C1 segment of cervical spinal cord (tissue), 14 donors: ENCODE measurements at places on chromosomes 3 and 15.

- no peak for DNase-seq
These were observed 111.1 kb upstream of the FOXB1 start for GRCh38 chr15:59892985-59893384.

- no peak for DNase-seq
These were observed 7.3 kb downstream of the SRPRB start for GRCh38 chr3:133812872-133813271.

DNA sequence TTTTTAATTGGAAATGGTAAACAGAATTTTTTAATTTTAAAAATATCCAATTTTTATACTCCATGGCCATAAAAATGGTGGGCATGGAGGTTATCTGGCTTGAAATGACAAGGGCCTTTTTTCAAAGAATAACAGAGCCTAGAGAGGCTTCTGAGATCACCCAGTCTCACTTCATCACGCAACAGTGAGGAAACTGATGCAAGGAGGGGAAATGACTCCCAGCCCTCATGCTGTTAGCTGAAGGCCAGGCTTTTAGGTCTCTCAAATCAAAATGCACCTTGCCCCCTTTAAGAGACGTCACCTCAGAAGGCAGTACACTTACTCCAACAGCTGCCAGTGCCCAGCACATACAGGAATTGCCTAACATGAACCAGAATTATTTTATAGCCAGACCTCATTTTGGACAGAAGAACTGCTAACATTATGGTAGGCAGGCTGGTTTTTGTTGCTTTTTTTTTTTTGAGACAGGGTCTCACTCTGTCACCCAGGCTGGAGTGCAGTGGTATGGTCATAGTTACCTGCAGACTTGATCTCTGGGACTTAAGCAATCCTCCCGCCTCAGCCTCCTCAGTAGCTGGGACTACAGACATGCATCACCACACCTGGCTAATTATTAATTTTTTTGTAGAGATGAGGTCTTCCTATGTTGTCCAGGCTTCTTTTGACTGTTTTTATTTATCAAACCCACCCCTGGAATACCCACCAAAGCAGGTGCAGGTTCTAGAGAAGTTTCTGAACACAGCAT, 9.1 kb downstream of the RAB43 start:
- DNase-seq = no peak

GRCh38 chr15:72604794-72605193, 49.7 kb upstream of the GOLGA6B start:
- no peak for DNase-seq

DNA sequence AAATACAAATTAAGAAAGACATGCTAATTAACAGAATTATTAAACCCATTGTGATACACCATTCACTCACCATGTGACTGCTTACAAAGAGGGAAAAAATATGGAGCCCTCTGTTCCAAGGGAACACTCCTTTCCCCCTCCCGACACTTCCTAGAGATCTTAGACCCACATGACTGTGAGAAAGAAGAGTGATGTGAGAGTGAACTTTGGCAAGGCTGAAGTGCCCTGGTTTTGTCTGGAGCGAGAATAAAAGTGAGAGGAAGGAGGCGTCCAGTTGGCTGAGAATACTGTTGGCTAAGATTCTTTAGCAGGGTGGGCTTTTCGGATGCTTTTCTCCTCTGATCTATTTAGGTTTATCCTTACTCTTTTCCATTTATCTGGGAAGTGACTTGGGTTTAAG, 14.1 kb downstream of the CHL1 start:
- peak; percentile 38 for DNase-seq

GRCh38 chr15:82647835-82648256, 683 bp upstream of the CPEB1 start:
- DNase-seq = no peak

GRCh38 chr3:102124704-102125103, 275.4 kb downstream of the NFKBIZ start:
- DNase-seq = no peak

- no peak for DNase-seq
These were observed 24.1 kb downstream of the MYH15 start for GRCh38 chr3:108486338-108486737.

GRCh38 chr3:64163019-64163754, 62.1 kb downstream of the PRICKLE2 start:
- no peak for DNase-seq

GRCh38 chr3:102142379-102143060, 292.3 kb upstream of the ZPLD1 start:
- no peak for DNase-seq

- DNase-seq = no peak
These were observed 16.4 kb downstream of the GPR160 start for GRCh38 chr3:170054204-170054603.

DNA sequence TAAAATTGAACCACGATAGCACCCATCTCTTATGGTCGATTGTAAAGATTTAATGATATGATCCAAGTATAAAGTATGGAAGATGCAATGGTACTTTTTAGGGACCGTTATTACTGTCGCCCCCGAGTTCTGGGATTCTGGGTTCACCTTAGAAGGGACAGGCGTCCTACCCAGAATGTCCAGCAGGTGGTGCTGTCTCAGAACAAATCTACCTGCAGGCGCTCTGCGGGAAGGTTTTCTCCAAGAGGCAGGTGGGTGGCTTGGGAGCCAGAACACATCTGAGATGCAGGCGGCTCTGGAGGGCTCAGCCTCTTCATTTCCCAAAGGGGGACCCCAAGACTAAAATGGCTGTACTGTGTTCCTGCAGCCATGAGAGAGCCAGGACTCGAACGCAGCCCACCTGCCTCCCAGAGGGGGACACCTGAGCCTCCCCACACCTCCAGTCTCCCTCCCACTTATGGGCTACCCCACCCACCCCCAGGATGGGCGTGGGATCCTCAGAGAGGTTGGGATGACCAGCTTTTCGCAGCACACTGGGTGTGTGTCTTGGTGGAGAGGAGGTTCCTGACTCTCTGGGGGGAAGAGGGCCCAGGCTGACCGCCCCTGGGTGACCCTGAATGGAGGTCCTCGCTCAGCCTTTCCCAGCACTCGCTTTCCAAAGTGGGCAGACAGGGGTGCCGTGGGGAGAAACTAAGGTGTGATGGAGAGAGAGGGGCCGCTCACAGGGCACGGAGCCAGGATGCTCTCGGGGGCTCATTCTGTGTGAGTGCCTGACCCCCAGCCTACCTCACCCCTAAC, 28.1 kb upstream of the CORO2B start:
- no peak for DNase-seq

GRCh38 chr3:133863911-133864310, 31.8 kb downstream of the RAB6B start:
- DNase-seq = no peak

- no peak for DNase-seq
These were observed 473.1 kb upstream of the UBE2E2 start for GRCh38 chr3:22729981-22730380.

DNA sequence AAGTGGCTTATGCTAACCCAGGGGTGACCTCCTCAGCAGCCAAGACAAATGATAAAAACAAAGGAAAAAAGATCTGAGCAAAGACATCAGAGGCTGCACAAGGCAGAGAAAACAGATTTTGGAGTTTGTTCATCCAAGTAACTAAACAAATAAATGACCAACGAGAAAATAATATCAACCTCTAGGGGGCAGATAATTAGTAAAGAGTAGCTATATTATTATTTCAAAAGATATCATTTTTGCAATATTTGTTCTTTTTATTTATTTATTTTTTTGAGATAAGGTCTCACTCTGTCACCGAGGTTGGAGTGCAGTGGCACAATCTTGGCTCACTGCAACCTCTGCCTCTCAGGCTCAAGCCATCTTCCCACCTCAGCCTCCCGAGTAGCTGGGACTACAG, 101.8 kb downstream of the PCCB start:
- no peak for DNase-seq

- no peak for DNase-seq
These were observed 18.2 kb downstream of the C15orf62 start for GRCh38 chr15:40787991-40788390.

DNA sequence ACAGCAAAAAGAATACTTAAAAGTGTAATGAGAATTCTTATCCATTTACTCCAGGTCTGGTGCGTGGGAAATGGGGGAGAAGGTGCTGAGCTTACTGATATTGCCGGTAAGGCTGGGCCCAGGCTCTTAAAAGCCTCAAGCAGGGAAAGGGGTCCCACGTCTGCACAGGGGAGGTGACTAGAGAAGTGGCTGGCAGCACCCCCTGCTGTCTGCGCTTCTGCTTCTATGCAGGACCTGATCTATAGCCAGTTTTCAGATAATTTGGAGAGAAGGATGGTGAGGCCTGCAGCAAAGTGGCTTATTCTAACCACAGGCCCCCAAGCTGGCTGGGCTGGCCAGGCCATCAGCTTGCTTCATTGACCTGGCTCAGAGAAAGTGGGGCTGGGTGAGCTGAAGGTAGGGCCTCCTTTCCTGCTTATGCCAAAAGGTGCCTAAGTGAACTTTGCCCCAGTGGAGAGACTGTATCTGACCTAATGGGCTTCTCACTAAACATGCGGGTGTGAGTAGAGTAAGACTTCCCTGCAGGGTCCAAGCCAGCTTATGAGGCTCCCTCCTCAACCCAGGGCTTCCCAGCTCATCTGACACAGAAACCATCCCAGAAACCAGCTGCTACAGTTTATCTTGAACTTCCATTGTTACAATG, 30.9 kb upstream of the ATP1B3 start:
- no peak for DNase-seq

DNA sequence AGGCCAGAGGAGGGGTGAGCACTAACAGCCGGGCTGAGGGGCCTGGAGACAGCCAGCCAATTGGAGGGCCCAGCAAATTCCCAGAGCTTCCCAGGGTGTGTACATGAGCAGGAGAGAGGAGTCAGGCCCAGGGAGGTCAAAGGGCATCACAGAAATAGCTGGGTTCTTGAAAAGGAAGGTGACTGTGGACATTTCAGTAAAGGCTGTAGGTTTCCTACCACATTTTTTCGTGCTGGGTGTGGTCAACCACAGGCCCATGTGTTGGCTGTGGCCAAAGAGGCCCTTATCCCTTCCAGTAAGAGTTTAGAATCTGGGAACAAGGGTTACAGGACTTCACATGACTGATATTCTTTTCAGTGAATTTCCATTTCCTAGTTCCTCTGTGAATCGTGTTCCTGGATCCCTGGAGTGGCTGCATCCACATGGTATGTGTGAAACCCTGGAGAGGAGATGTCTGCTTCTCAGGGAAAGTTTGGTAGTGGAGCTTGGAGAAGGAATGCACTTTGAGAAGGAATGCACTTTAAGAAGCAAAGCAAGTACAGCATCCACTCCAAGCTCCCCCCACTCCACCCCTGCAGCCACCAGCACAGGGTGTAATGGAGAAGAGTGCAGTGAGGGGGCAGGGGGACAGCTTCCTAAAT, 73.2 kb upstream of the HEG1 start:
- DNase-seq = no peak

DNA sequence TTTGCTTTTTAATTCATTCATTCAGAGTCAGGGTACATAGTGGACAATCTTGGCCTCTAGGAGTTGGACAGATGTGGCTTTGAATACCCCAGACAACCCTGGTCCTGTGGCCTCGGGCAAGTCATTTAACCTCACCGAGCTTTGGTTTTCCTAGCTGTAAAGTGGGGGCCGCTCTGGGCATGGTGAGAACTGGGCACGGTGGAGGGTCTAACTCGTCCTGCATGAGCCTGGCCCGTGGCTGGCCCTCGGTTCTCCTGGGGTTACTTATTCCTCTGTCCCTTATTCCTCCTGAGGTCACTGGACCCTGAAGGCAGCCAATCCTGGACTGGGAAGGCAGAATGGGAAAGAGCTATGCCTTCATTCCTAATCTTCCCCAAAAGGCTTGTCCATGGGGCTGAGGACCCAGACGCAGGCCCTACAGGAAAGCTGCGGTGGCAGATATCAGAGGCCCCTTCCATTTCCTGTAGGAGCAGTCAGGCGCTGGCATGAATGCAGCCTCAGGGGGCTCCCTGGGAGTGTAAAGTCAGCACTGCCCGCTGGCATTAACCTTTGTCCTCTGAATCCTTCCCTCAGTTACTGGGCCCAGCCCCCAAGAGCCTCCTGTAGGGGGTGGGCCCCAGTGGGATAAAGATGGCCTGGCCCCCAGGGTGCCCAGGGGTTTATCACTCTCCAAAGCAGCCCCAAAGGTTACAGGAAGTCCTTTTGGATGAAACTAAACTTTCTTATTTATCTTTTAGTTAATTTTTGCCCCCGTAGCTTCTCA, 17.9 kb upstream of the SEC13 start:
- no peak for DNase-seq

DNA sequence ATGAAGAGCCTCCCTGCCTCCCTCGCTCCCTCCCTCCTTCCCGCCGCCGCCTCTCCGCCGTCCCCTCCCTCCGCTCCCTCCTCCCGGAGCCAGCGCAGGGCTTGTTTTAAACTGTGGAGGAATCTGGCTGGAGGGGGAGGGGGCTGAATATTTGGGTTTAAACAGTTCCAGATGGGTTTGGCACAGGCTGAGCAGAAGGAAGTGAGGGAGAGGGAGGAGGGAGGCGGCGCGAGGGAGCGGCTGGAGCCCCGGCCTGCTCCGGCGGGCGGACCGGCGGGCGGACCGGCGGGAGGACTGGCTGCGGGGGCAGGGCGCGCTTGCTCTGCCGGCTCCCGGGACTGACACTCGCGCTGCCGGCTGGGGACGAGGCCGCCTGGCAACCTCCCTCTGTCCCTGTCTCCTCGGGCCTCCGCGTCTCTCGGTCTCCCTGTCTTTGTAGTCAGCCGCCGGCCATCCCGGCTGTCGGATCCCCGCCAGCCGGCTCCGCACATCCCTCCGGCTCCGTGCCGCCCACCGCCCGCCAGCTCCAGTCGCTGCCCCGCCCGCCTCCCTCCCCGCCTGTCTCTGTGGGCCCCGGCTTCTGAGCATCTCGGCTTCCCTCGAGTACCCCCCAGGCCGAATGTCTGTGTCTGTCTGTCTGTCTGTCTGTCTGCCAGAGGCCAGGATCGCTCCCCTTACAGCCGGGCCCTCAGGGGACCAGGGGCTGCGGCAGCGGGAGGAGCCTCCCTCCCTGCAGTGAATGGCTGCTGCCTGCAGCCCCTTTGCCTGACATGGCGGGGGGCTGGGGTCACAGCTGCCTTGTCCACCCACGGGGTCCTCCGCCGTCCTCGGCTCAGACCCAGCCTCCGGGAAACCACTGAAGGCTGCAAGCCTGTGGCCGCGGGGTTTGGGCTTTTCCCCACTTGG, 7.6 kb downstream of the EPHB3 start:
- DNase-seq = peak; percentile 34

- DNase-seq = no peak
These were observed 729.6 kb downstream of the NLGN1 start for GRCh38 chr3:174126990-174127758.

- DNase-seq = no peak
These were observed 307.8 kb upstream of the STT3B start for GRCh38 chr3:31224936-31225335.

DNA sequence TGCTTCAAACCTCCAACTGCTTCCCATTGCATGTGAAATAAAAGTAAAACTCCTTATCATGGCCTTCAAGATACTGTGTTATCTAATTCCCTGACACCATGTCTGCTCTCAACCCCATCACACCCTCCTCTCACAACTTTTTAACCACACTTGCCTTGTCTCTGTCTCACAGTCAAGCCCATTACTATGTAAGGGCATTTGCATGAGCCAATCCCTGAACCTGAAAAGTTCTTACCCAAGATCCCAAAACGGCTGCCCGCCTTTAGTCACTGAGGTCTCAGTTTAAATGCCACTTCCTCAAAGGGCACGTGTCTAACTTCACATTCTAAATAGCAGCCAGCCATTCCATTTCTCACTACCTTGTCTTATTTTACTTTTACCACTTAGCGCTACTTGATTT, 83.1 kb downstream of the SST start:
- no peak for DNase-seq
